Stimulated activated CD8-positive, alpha-beta memory T cell treated with anti-CD3 and anti-CD28 coated beads, Interleukin-2, amount 100 ng/mL, for 48 hours (primary cell): ENCODE measurements at places on chromosomes 11 and 22.
A peak's percentile ranks its signal among the peaks of the same experiment; 100 is the strongest.

GRCh38 chr22:36335621-36336020, 52.1 kb downstream of the MYH9 start:
- DNase-seq, result no peak

GRCh38 chr11:2665526-2666400, 34.0 kb downstream of the KCNQ1OT1 start:
- DNase-seq, result no peak

GRCh38 chr11:119804698-119805097, 75.7 kb upstream of the NECTIN1 start:
- DNase-seq, result no peak

DNA sequence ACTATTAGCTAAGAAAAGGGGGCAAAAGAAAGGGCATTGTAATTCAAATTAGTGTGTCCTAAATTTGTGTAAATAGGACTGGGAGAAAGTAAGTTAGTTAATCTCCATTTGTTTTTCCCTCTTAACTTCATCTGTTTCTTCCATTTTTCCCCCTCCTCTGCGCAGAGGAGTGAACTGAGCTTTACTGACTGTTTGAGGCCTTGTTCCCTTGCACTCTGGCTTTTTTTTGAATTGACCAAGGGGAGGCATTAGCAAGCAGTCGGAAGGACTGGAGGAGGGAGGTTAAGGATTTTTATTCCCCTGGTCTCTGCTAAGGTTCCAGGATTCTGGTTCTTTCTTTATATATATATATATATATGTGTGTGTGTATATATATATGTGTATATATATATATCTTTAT, 15.2 kb upstream of the FANCF start:
- no peak for DNase-seq

- no peak for DNase-seq
Measured at GRCh38 chr11:21710809-21711208, 482.1 kb upstream of the ANO5 start.

DNA sequence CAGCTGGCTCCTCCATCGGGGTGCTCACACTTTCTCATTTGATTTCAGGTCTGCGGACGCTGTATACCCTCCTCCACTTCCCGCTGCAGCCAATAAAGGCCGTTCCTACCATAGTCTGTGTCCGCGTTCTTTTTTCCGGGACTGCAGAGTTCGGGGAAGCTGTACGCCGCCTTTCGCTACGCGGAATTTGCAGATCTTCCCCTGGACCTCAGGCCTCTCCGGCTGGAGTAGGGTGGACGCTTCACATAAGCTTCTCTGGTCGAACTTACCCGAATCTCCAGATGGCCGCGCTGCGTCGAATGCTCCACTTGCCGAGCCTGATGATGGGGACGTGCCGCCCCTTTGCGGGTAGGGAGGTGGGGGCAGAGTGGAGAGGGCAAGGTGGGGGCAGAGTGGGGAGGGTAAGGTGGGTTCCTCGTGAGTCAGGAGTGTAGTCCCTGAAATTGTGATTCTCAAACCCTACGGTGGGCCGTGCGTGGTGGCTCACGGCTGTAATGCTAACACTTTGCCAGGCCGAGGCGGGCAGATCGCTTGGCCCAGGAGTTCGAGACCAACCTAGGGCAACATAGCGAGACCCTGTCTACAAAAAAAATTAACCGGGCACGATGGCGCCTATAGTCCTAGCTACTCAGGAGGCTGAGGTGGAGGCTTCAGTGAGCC, 617 bp downstream of the CSKMT start:
- peak; percentile 50 for DNase-seq

GRCh38 chr11:86748296-86748695, 52.0 kb upstream of the PRSS23 start:
- DNase-seq, result no peak

GRCh38 chr11:116960930-116961329, 123.5 kb upstream of the APOA1 start:
- no peak for DNase-seq

DNA sequence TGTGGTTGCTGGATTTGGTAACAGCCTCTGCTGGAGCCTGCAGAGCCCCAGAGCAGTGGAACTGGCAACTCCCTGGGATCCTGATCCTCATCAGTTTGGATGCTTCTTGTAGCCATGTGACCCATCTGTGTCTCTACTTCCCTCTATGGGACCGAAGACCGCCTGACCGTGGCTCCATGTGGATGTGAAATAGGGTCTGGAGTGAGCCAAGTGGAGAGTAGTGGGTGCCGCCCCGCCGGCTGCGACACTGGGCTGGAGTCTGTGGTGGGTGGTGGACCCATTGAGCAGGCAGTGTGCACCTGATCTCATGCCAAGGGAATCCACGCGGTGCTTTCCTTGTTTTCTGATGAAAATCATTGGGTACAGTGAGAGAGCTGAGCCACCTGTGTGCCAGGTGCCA, 543.2 kb upstream of the B3GAT1 start:
- no peak for DNase-seq

DNA sequence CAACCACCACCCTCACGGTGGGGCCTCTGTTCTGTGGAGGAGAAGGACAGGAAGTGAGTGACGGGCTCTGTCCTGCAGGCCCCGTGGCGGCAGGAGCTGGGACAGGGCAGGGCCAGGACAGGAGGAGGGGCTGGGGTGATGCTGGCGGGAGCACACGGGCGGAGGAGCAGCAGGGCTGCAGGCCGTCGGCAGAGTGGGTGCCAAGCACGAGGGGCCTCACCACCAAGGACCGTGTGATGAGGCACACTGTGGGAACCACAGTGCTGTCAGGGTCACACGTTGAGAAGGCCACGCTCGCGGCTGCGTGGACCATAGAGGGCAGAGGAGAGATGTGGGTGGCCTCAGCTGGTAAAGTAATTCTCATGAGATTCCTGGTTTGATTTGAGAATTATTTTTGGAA, 8.5 kb downstream of the SCO2 start:
- DNase-seq, result no peak

DNA sequence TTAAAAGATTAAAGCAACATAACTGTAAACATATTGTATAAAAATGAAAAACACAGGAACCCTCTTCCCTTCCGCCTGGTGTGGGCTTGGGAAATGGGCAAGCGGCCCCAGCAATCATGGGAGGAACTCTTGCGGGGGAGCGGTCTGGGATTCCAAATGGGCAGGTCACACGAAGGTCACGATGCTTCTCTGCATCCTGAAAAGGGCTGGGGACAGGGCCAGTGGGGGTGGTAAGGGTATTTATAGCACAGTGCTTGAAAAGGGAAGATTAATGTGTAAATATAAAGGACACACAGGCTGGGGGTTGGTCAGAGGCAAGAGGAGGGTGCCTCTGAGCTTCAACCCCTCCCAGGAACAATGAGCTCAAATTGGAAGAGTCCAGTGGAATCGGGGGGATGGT, 46.9 kb upstream of the OR4B1 start:
- no peak for DNase-seq

DNA sequence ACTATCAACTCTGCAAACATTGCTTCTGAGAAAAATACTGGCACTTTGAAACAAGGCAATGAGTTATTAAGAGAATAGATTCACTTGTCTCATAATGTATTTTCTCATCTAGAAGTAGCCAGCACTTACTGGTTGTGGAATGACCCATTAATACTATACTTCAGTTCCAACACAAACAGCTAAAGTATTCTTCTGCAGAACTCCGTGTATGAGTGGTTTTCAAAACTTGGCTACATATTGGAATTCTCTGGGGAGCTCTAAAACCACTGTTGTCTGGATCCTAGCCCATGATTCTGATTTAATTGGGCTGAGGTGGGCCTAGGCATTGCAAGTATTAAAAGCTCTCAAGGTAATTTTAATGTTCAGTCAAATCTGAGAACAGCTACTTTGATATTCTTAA, 1416.4 kb upstream of the RAG2 start:
- no peak for DNase-seq

- no peak for DNase-seq
Measured at GRCh38 chr11:36374726-36375125, 78.6 kb downstream of the PRR5L start.

GRCh38 chr11:34773826-34774225, 142.4 kb downstream of the APIP start:
- no peak for DNase-seq

- no peak for DNase-seq
Measured at GRCh38 chr11:46234311-46234710, 43.2 kb upstream of the CREB3L1 start.

- DNase-seq, result no peak
Measured at GRCh38 chr11:74626130-74626529, 33.7 kb downstream of the POLD3 start.

- DNase-seq, result no peak
Measured at GRCh38 chr11:11604370-11604990, 17.3 kb downstream of the GALNT18 start.

DNA sequence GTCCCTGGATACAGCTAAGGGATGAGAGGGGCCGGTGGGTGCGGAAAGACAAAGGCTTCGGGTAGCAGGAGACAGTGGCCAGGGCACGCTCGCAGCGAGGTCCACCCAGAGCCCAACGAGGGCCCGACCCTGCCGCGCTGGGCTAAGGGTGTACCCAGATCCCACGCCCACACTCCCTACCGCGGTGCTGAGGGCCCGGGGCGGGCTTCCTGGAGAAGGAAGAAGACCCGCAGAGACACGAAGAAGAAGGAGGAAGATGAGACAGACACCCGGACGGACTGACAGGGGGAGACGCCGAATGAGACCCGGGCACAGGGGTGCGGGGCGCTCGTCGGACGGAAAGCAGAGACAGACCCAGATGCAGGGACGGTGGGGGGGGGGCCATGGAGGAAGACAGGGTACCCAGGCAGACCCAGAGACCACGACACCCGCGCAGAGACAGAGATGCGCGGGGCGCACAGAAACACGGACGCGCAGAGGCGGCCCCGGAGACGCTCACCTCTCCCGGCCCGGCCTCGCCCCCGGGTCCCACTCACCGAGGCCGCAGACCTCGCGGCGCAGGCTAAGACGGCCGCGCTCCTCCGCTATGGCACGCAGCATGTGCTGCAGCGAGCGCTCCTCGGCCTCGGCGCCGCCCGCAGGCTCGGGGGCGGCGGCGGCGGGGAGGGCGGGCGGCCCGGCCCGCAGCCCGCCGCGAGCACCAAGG, 437 bp downstream of the KIAA0930 start:
- peak; percentile 36 for DNase-seq

DNA sequence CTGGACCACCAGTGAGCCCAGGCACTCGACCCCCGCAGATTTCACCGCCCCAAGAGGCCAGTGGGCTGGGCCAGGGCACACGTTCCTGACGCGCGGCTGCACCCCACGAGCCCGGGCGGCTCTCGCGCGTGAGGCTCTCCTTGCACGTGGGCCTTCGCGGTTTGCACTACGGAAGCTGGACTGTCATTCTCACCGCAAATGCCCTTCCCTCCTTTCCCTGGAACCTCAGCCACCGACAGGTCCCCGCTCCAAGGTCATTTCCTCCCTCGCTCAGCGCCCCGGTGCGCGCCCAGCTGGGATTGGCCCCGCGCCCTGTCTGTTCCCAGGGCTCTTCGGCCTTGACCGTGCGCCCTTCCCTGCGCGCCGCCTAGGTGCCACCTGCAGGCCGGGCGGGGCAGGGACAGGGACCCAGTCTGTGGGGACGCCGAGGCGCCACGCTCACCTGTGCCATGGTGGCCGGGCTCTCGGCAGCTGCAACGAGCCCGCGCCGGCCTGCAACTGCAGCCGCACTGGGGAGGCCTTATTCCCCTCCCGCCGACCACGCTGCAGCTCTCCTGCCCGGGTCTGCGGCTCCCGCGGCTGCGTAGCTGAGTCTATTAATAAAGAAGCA, 2.1 kb upstream of the CPT1A start:
- peak; percentile 62 for DNase-seq

DNA sequence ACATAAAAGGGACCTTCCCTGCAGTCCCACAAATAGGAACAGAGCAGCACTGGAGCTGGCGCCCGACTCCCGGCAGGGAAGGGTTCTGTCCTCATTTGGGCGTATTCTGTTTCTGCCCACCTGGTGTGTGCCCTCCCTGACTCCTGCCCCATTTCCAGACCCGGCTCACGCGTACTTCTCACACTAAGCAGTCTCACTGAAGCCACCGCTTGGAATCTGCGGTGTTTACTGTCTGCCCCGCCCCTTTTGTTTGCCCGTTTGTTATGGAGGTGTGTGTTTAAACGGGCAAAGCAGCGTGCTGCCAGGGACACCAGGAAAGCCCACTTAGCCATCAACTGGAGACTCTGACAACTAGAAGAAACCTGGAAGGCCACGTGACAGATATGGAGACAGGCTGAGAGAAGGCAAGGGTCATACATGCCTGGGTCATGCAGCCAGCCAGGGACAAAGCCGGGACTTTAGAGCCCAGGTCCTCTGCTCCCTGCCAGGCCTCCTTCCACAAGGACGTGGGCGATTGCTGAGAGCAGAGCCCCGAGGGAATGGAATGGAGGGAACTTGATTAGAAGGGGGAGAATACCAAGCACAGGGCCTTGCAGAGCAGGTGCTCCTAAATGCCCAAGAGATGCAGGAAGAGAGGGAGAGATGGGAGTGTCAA, 8.7 kb upstream of the EFCAB6 start:
- DNase-seq, result no peak

DNA sequence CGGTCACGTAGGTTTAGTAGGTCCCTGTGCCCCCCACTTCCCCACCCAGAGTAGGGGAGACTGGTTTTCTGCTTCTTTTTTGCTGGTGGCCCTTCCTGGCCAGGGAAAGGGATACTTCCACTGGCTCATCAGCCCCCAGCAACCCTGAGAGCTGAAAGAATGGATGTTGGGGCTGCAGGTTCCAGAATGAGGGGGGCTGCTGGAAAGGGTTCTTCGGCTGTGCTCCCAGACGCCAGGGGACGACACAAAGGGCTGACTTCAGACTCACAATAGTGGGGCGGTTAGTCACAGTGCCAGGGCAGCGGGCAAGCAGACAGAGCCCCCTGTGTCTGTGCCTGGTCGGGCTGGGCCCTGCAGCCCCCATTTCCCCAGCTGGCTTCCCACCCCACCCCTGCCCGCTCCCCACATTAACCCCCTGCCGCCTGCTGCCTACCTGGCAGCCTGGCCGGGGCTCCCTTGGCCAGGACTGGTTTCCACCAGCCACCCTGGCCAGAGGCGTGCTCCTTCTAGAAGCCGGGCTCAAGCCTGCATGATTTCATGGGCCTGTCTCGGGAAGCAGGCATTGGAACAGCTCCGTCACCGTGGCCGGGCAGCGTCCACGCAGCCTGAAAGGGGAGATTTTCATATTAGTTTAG, 79.1 kb upstream of the WNT7B start:
- no peak for DNase-seq

DNA sequence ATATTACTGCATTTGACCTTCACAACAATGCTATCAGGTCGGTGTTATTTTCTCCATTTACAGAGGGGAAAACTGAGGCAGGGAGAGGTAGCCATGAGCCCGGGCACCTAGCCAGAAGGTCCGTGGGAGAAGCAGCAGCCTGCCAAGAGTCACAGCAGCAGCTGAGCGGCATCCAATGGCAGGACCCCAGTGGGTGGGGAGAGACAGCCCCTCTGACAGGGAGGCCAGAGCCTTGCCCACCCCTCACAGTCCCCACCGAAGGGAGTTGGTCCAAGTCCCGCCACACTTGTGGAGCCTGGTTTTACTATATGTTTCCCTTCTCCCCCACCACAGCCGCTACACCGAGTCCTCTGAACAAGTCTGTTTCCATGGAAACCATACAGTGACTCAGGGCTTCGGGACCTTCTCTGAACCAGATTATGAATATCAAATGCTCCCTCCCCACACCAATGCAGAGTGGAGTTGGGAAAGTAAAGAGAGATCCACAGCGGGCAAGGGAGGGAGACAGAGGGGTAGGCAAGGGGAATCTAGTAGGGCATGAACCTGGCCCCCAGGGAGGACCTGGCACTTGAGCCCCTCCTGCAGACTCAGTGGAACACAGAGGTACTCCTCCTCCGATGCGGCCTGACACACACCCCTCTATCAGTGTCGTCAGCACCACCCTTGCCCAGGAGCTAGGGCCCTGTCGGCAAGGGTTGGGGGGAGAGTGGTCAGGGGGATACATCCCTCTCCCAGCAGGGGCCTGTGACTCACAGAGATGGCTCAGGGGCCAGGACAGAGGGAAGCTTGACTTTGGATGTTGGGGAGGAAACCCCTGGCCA, 2.5 kb downstream of the CHST1 start:
- no peak for DNase-seq

GRCh38 chr11:8807544-8808225, 103.3 kb upstream of the AKIP1 start:
- DNase-seq, result no peak
